ENCODE measurements at places on chromosomes 16 and 17.
A peak's percentile ranks its signal among the peaks of the same experiment; 100 is the strongest.

- no peak for DNase-seq
Measured at GRCh38 chr16:22681554-22682291, 132.2 kb upstream of the HS3ST2 start.

DNA sequence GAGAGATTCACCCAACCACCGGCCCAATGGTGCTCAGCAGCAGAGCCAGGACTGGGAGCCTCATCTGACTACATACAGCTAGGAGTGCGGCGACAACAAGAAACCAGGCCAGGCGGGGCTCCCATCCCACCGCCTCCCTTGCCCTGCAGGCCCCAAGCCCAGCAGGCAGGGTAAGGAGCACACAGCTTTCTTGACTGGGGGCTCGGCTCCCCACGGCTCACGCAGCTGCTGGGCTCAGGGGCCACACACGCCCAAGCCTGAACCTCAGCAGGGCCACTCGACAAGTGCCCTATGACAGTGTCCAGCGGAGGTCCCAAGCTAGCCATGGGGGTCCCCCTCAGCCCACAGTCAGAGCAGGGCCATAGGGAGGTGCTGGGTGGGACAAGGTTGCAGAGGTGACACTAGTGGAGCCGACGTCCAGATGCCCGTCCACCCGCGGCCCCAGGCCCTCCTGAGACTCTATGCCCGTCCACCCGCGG is 13.7 kb downstream of the PIEZO1 start:
- DNase-seq, result no peak

DNA sequence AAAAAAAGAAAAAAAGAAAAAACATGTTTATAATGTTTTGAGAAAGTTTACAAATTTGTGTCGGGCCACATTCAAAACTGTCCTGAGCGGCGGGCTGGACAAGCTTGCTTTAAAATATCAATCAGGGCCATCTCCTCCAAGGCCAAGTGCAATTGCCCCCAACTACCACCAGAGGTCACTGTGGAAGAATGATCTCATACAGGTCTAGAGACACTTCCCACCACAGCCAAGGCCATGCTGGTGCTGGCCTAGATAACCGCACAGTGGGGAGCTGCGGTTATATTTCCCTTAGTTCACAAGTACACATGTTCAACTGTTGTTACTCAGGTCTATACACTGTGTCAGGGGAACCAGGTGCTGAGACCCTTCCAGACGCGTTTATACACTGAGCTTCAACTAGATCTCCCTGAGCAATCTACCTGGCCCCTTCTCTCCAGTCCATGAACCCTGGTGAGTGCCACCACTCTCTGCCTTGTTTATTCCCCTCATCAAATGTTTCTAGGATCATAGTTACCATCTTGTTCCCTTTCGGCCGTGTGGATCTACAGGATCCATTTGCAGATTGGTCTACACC is 83.8 kb upstream of the CCL2 start:
- DNase-seq, result peak; percentile 24

DNA sequence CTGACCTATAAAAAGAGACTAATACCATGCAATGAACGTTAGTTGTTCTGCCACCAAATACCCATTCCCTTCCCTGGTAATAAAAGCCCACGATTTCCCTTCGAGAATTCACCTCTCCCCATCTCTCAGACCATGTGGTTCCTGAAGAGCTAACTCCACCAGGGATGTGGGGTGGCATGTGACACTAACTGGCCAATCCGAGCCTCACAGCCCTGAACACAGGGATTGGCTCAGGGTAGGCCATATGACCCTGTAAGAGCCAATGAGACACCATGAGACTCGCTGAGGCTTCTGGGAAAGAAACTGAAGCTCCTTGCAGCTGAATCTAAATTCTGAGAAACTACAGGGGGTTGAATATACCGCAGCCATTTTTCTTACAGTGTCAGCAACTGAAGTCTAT is 21.1 kb downstream of the HELZ start:
- no peak for DNase-seq

DNA sequence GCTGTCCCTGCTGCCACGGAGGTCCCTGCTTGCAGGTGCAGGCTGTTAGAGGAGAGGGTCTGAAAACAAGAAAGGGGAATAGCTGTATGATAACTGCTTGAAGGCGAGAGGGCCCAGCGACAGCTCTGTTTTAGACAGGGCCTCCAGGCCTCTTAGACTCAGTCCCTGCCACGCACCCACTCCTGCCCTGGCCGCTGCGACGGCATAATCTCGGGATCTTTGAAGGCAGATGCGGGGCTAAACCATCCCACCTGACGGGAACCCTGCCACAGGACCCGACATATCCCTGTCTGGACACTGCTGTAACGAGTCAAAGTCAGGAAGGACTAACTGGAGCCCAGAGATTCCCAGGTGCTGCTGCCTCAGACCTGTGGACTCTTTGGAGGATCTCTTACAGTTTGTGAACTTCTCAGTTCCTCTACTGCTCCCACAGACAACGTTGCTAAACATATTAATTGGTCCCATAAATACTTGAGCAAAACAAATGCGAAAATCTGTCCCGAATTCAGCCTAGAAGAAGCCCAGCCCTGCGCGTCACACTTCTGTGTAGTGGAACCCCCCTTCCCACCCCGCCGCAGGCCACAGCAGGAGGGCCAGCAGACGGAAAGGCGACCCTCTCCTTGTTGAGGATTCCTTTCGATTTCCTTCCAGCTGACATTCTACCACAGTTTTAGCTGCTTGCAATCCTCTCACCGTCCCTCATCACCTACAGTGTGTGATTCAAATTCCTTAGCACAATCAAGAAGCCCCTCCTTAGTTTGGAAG is 998 bp upstream of the TMEM11 start:
- no peak for DNase-seq

- DNase-seq, result no peak
Measured at GRCh38 chr17:28468781-28469180, 4.7 kb upstream of the SLC13A2 start.

DNA sequence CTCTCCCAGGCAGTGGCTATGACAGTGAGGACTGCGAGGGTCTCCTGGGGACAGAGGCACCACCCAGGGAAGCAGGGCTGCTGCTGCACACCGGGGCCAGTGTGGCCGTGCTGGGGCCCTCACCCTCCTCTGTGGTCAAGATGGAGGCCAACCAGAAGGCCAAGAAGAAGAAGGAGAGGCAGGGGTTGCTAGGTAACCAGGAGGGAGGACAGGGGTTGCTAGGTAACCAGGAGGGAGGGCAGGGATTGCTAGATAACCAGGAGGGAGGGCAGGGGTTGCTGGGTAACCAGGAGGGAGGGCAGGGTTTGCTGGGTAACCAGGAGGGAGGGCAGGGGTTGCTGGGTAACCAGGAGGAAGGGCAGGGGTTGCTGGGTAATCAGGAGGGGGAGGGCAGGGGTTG is 55.2 kb downstream of the ACTG1 start:
- DNase-seq, result no peak

DNA sequence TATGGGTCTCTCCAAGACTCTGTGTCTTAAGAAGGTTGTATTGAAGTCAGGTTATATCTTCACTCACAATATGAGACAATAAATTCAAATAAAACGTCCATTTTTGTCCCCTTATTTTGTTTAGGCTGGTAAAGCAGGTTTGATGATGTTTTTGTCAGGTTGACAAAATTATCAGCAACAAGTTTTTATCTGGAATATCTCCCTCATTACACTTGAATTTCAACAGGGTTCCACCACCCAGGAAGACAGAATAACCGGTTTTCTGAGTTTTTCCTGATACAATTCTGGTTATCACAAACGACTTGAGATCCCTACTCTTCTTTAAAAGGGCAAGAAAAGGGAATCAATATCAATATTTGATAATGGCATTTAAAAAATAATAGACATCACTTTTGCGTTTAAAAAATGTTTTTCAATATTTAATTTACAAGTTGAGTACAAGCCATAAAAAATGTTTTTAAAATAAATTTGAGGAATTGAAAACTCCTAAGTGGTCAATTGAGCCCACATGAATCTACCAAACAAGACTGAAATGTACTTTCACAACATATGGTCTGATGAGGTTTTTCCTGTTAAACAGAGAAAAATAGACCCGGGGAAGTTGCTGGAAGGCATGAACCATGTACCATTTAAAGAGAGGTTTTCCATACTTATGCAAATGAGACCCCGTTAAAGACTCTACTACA is 1.4 kb upstream of the ATP6V0A1 start:
- DNase-seq, result no peak

GRCh38 chr16:19704321-19705145 is 13.5 kb downstream of the KNOP1 start:
- no peak for DNase-seq

Measured in HS-5 (cell line).